ENCODE measurements at places on chromosomes 6 and 20.

DNA sequence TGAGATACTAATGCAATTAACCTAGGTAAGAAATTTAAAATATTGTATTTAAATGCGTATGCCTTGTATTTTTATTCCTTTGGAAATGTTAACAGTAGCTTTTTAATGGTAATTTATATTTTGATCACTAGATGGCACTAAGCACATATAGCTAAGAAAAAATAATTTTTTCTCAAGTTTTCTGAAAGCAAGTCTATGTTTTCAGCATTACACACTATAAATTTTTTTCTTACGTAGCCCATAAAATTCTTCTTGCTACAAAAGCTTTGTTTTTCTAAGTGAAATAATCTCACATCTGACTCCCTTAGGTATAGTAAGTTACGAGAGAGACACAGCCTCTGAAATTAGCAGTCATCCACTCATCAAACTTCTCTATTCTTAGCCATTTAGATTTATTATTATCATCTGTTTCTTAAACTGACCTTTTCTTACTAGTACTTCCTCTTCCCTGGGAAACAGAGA, 35.7 kb downstream of the TSPYL4 start:
- no peak overlapping the region for H3K27ac ChIP-seq
- peaks cover 11% of the 10 kb centered on the region for H3K4me1 ChIP-seq
- H3K36me3 ChIP-seq: peaks cover 4% of the 10 kb centered on the region
- no peaks in the 10 kb centered on the region for H3K27me3 ChIP-seq

DNA sequence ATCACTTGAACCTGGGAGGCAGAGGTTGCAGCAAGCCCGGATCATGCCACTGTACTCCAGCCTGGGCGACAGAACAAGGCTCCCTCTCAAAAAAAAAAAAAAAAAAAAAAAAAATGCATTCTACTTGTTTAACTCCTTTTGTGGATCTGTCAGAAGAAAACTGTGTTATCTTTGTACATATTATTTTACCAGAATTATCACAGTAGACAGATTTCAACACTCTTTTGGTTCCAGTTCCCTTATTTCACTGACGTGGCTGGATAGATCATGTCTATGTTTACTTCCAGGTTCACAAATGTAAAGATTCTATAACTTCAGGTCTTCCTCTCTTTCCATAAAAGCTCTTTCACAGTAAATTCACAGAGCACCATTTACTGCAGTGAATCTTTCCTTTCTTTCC, 18.4 kb downstream of the NUDT3 start:
- no peak overlapping the region for H3K4me3 ChIP-seq
- DNase-seq: no peak
- H3K27me3 ChIP-seq: no peaks in the 10 kb centered on the region
- H3K4me1 ChIP-seq: no peaks in the 10 kb centered on the region

- no peaks in the 10 kb centered on the region for H3K27me3 ChIP-seq
- no peaks in the 10 kb centered on the region for H3K36me3 ChIP-seq
- H3K27ac ChIP-seq: no peak overlapping the region
- DNase-seq: no peak
- no peak overlapping the region for H3K4me3 ChIP-seq
Measured at GRCh38 chr6:93222071-93222851, 197.1 kb downstream of the EPHA7 start.

GRCh38 chr20:6626805-6627204, 140.7 kb upstream of the BMP2 start:
- no peaks in the 10 kb centered on the region for H3K27me3 ChIP-seq
- no peak overlapping the region for H3K4me3 ChIP-seq
- H3K27ac ChIP-seq: no peak overlapping the region

DNA sequence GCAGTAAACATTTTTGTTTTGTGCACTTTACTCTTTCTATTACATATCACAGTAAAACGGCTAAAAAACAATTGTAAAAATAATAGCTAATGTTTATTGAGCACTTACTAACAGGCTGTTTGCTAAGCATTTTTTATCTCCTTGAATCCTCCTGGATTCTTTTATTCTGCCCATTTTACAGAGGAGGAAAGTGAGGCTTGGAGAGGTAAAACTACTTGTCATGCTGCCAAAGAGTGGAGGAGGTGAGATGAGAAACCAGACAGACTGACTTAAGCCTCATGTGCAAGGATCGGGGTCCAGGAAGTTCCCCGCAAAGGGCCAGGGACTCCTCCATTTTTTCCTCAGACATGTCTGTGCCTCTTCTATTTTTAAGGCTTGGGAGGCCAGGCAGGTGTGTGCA, 63.6 kb downstream of the DLGAP4 start:
- no peak overlapping the region for H3K4me3 ChIP-seq
- H3K36me3 ChIP-seq: no peaks in the 10 kb centered on the region
- peaks cover 32% of the 10 kb centered on the region for H3K27me3 ChIP-seq
- no peak overlapping the region for H3K27ac ChIP-seq
- H3K4me1 ChIP-seq: no peaks in the 10 kb centered on the region

DNA sequence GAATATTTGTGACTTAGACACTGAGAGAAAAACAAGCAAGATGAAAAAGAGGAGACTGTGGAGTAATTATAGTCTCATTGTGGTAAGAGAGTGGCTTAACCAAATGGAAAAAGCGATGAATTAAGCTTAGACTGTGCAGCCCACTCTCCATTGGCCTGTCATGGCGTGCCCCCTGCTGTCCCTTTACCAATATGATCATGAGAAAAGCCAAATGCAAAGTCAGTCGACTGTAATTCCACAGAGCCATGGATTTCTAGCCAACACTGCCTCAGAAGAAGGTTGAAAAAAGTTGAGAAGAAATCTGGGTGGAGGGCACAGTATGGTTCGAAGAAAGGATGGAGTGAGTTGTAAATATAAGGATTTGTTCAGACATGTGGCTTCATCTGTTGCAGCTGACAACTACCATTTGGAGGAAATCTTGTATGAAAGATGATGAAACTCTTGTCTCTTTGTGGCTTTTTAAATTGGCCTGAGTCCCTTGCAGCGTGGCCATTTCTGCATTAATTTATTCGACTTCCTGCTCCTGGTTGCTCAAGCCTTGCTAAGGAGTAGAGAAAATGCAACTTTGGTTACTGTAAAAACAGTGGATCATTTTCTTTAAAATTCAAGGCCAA, 251.4 kb downstream of the DOK5 start:
- H3K27me3 ChIP-seq: no peaks in the 10 kb centered on the region
- no peak overlapping the region for H3K27ac ChIP-seq
- no peak for DNase-seq
- no peaks in the 10 kb centered on the region for H3K36me3 ChIP-seq

GRCh38 chr6:139418481-139419132, 44.2 kb upstream of the CITED2 start:
- no peak overlapping the region for H3K27ac ChIP-seq
- H3K36me3 ChIP-seq: no peaks in the 10 kb centered on the region
- H3K27me3 ChIP-seq: no peaks in the 10 kb centered on the region
- DNase-seq: no peak
- no peak overlapping the region for H3K4me3 ChIP-seq

DNA sequence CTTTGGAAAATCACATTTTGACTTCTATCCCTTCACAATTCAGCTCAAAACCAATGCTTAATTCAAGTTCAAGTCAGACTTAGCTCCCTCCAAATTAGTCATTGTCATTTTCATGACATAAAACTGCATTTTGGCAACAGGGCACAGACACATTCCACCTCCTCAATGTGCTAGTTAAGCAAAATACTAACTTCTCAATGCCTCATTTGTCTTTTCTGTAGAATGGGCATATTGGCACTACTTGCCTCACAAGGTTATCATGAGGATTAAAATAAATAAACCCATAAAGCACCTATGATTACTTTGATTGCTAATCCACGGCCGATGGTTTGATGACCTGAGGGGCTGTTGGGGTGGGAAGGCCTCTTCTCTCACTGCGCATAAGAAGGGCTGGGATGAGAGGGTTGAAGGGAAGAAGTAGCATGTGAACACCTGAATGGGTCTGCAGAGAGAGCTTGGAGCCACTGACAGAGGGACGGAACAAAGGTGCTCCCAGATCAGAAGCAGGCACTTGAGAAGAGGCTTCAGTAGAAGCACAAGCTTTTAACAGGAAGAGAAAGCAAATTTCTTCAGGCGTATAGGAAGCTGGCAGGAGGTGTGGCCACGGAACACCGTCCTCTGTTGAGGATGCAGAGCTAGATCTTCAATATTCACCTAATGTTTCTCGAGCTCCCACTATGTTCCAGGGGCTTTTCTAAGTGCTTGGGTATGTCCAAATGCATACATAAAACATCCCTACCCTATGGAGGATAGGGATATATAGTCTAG, 11.7 kb upstream of the TBC1D7 start:
- no peak for DNase-seq
- peaks cover 4% of the 10 kb centered on the region for H3K4me1 ChIP-seq
- H3K27ac ChIP-seq: no peak overlapping the region
- H3K27me3 ChIP-seq: no peaks in the 10 kb centered on the region
- H3K4me3 ChIP-seq: no peak overlapping the region

GRCh38 chr20:64113444-64113775, 6.0 kb upstream of the NPBWR2 start:
- no peaks in the 10 kb centered on the region for H3K36me3 ChIP-seq
- no peak overlapping the region for H3K27ac ChIP-seq
- peak; percentile 45 for DNase-seq
- H3K4me3 ChIP-seq: no peak overlapping the region

DNA sequence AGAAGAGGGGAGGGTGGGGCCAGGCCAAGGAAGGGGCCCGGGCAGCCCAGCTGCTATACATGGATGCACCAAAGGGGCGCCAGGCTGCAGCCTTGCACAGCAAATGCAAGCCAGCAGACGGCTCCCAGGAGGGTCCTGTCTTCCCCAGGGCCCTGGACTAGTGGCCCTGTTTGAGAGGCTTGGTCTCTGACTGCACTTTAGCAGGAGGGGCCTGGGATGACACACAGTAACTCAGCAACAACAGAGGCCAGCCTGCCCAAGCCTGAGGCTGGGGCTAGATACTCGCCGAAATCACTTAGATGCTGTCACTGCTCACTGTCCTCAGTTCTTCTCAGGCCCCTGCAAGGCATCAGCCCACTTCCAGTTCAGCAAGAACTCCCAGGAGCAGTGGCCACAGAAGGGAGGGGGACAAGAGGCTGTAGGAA, 73.5 kb downstream of the TRAM2 start:
- H3K4me3 ChIP-seq: peak overlapping the region; percentile 7
- H3K27ac ChIP-seq: peak overlapping the region; percentile 72
- no peak for DNase-seq
- peaks cover 21% of the 10 kb centered on the region for H3K36me3 ChIP-seq

DNA sequence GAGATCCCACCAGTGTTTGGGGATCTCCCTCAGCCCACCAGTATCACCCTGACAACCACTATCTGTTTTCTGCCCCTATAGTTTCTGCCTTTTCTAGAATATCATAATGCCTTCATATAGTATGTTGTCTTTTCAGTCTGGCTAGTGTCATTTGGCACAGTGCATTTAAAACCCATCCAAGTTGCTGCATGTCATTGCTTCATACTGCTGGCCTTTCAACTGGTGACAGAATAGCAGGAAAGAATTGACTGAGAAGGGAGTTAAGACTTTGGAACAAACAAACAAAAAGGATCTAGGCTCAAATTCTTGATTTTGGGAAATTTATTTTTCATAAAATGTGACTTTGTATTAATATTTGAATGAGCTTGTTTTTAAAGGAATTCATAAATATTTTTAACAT, 4.5 kb downstream of the LMBRD1 start:
- peaks cover 10% of the 10 kb centered on the region for H3K36me3 ChIP-seq
- DNase-seq: no peak
- H3K27ac ChIP-seq: no peak overlapping the region

DNA sequence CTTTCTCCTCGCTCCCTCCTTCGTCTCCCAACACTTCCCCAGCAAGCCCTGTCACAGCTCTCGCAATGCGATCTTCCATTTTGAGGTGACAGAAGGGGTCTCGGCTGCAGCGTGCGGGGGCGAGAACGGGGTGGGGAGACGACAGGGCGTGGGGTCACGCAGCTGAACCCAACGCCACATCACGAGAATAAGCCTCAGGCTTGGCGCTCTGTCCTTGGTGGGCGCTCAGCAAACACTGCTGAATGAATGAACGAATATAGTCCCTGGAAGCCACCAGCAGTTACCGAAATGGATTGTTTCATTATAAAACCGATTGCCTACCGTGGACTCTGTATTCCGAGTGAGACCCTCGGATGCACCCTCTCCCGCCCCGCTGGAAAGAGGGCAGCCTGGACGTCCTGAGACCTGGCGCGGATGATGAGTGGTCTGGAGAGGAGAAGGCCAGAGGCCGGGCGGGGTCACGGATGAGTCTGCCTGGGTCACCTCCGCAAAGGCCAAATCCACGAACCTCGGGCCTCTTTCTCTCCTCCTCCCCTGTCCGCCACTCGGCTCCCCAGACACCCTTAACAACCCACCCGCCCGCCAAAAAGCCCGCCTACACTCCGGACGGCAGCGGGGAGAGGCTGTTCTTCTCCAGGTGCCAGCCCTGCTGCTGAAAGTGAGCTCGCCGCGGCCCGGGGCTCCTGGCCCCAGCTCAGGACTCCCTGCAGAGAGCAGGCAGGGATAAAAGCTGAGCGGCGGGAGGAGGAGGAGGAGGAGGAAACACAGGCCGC, 3.7 kb downstream of the NRN1 start:
- peaks cover 98% of the 10 kb centered on the region for H3K27me3 ChIP-seq
- DNase-seq: no peak
- H3K4me3 ChIP-seq: peak overlapping the region; percentile 62
- peak overlapping the region; percentile 69 for H3K27ac ChIP-seq
- peaks cover 76% of the 10 kb centered on the region for H3K4me1 ChIP-seq

GRCh38 chr6:80733641-80734040, 627.2 kb downstream of the BCKDHB start:
- DNase-seq: no peak
- H3K4me1 ChIP-seq: no peaks in the 10 kb centered on the region
- H3K36me3 ChIP-seq: no peaks in the 10 kb centered on the region
- H3K27ac ChIP-seq: no peak overlapping the region
- no peaks in the 10 kb centered on the region for H3K27me3 ChIP-seq

DNA sequence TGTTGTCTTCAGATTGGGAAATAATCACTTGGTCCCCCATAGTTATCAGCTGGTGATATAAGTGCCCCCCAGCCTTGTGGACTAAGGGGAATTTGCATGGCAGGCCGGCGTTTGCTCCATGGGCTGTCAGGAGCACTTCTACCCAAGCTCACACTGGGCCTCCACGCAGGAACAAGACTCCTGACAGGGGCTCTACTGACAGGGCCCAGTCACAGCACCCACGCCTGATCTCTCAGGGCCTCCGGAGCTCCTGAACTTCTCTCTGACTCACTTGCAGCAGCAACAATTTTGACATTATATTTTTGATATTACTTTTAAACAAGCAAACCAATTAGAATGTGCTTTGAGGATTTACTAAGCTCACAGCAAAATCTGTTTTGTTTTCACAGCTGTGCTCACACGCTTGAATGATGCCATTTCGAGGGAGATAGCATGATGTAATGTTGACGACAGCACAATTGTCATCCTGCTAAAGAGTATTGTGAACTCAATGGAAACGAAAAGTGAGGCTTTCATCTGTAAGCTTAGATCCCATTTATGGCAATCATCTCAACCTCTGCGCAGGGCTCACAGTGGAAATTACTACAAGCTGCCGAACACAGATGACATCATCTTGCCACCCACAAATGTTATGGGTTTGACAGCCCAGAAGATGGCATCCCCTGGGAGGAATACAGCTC, 28.7 kb upstream of the TXNDC5 start:
- no peak overlapping the region for H3K27ac ChIP-seq
- no peak overlapping the region for H3K4me3 ChIP-seq
- no peaks in the 10 kb centered on the region for H3K4me1 ChIP-seq

Data from suprapubic skin (tissue), 4 donors.